Renal pelvis (tissue), 12 donors: ENCODE measurements at places on chromosomes 7 and 10.

DNA sequence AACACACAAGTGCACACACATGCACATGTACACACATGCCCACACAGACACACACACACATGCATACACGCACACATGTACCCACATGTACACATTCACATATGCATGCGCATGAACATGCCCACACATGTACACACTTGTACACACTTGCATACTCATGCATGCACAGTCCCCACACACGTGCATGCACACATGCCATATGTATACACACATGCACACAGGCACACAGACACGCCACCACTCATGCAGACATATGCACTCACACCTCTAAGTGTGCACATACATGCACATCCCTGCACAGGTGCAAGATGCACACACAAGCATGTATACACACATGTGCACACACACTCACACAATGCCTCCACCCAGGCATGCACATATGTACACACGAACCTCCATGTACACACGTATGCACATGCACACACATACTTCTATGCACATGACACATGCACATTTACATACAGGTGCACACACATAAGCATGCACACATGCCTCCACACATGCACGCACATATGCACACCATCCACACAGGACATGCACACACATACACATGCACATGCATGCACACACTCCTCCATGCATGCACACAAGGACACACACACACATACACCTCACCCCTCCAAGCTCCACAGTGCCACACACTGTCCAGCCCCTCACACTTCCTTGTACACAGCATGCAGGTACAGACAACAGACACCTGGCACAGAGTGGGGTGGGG lies 45.8 kb downstream of the YKT6 start:
- no peak for DNase-seq

DNA sequence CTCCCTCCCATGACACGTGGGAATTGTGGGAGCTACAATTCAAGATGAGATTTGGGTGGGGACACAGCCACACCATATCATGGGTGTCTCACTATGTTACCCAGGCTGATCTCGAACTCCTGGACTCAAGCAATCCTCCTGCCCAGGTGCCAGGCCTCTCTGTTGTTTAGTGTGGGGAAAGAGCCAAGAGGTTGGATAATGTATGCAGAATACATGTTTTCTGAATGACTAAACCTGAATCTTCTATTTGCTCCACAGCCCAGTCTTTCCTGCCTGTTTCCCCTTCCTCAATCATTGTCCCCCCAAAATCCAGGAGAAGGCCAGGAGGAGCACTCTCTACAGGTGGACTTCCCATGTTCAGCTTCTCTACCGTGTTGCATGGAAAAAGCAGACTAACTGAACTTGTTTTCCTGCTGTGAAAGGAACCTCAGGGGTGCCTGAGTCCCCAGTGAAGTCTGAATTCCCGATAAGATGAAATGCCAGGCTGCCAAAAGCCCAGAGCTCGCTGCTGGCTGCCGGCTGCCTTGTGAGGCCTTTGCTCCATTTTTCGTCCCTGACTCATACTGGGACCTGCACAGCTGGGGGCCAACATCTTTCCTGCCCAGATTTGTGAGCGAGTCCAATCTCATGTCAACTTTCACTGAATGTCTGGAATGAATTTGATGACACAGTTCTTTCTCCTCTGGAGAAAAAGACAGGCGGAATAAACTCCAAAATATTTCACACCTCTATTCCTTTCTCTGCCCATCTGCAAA lies 588.0 kb downstream of the CALN1 start:
- no peak for DNase-seq

DNA sequence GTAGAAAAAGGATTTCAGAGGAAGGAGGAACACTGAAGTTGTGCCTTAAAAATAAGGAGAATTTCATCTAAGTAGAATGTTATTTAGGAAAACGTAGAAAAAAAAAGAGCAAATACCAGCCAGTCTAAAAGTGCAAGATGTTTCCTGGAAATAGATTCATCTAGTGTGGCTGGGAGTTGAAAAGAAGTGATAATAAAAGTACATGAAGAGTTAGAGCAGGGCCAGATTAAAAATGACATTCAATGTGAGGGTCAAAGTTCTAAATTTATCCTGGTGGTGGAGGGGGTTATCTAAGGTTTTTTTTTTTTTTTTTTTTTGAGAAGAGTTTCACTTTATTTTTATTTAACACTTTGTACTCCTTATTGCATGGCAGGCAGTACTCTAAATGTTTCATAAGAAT lies 289.3 kb downstream of the MDFIC start:
- no peak for DNase-seq

DNA sequence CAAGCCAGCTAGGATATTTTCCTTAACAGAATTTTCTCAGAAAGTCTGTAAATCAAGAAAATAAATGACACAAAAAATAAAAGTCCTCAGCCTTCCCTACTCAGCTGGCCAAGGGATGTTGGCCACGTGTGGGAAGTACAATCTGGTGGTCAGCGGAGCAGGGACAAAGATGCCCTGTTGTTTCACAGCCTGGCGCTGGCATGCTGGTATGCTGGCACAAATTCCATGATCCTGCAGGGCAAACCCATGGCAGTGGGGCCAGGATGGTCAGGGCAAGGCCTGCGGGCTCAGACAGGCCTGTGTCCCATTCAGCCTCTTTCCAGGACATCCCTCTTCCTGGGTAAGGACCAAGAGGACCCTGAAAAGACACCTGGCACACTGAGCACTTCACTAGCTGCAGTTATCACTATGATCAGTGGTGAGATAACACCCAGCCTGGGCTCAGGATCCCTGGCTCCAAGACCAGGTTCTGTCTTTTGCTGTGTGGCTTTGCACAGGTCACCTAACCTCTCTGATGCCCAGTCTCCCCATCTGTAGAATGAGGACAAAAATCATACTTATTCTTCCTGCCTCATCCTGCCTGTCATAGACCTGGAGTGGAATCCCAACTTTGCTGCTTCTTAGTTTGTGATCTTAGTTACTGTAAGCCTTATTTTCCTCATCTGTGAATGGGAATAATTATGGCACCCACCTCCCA lies 10.8 kb upstream of the HSPA12A start:
- DNase-seq: no peak

DNA sequence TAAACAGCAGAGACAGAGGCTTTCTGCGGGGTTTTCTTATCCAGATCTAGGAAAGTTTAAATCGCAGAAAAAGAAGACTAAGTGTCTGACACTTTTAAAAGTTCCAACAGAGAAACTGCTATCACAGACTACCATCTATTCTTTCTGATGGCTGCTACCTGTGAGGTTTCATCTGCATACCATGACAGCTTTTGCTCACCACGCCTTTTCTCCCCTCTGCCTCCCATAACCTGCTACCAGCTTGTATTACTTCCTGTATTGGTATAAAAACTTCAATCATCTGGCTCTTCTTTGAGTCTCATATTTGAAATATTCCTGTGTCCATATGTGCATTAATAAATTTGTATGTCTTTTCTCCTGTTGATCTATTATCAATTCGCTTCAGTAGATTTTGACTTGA lies 34.1 kb upstream of the RTKN2 start:
- DNase-seq: no peak

GRCh38 chr10:26440088-26440470 lies 1.9 kb downstream of the APBB1IP start:
- DNase-seq: no peak

GRCh38 chr10:5070648-5071410 lies 23.4 kb upstream of the AKR1C3 start:
- DNase-seq: no peak

- DNase-seq: peak; percentile 45
Measured at GRCh38 chr7:11341285-11341944, 367.7 kb downstream of the PHF14 start.

- no peak for DNase-seq
Measured at GRCh38 chr7:45162311-45162845, 4.8 kb downstream of the RAMP3 start.

- DNase-seq: no peak
Measured at GRCh38 chr7:8637322-8637721, 203.9 kb downstream of the NXPH1 start.

- DNase-seq: no peak
Measured at GRCh38 chr7:68249611-68250010, 1253.0 kb downstream of the TYW1 start.

GRCh38 chr10:63920926-63921325 lies 399.7 kb downstream of the REEP3 start:
- no peak for DNase-seq

DNA sequence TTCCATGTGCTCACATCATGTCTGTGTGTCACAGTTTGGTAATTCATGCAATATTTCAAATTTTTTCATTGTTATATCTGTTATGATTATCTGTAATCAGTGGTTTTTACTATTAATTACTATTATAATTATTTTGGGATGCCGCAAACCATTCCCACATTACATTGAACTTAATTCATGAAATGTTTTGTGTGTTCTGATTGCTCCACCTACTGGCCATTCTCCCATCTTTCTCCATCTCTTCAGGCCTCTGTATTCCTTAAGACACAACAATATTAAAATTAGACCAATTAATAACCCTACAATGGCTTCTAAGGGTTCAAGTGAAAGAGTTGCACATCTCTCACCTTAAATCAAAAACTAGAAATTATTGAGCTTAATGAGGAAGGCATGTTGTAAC lies 398.5 kb downstream of the PCDH15 start:
- peak; percentile 22 for DNase-seq

DNA sequence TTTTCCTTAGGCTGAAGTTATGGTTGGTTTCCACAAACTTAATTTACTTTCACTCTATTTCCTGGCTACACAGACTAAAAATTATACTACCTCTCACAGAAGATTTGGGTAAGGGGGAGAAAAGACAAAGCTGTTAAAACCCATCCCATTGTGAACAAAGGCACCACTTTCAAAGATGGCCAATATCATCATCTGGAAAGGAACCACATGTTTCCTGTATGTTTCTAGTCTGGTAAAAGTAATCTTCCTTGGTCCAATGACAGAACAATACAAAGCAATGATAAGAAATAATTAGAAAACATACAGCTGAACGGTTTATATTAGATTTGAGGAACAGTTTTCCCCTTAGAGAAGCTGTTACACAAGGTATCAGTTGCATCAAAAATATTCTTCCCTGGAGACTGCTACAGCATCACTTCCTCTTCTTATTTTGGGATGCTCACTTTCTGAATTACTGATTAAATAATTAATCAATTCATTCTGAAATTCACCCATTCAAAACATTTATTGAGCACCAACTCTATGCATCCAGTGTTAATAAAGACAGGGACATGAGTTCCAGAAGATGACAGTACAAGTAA lies 8.5 kb upstream of the SFR1 start:
- no peak for DNase-seq

GRCh38 chr7:38819463-38819862 lies 89.5 kb downstream of the VPS41 start:
- no peak for DNase-seq

DNA sequence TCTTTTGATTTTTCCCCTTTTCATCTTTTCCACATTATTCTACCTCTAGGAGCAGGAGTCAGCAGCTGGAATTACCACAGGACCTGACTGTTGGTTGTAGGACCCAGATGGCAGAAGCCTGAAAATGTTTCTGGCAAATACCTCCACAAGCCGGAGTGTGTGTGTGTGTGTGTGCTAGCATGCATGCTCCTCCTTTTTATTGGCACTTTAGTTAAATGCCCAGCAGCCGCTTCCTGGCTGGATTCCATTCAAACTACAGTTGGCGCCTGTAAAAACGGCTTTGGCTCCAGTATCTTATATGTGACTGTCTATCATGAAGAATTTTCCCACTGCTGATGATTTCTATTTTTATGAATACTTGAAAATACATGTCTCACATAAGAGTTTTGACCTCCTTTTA lies 319.7 kb upstream of the SP4 start:
- DNase-seq: no peak

GRCh38 chr10:88281592-88282347 lies 301.3 kb downstream of the RNLS start:
- no peak for DNase-seq
